ENCODE measurements at places on chromosomes 11 and 22.

DNA sequence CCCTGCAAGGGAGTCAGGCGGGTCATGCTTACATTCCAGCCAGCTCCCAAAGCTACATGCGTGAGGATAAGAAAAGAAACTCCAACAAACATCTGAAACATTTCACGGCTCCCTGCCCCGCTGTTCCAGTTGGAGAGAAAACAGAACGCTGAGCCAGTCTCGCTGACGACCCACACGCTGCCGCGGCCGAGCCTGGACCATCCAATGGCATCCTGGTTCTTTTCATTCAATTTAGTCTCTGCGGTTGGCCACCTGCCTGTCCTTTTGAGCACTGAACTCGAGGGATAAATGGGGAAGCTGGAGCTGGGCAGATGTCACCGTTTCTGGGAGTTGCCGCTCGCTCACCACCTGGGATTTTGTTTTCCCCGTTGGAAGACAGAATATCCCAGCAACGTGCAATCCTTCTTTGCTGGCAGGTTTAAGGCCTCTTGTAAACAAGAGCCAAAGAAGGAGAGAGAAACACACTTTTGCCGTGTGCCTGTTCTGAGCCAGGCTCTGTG lies 45.3 kb upstream of the SHISAL1 start:
- no peak overlapping the region for H3K27ac ChIP-seq
- DNase-seq, result no peak
- H3K4me1 ChIP-seq, result no peaks in the 10 kb centered on the region
- H3K27me3 ChIP-seq, result no peaks in the 10 kb centered on the region
- H3K36me3 ChIP-seq, result no peaks in the 10 kb centered on the region

GRCh38 chr11:17098658-17099057 lies 21.2 kb upstream of the RPS13 start:
- H3K36me3 ChIP-seq, result peaks cover 3% of the 10 kb centered on the region
- no peak for DNase-seq
- no peaks in the 10 kb centered on the region for H3K4me1 ChIP-seq
- no peak overlapping the region for H3K27ac ChIP-seq

GRCh38 chr22:48474881-48475280 lies 1352.8 kb downstream of the BRD1 start:
- H3K4me1 ChIP-seq, result no peaks in the 10 kb centered on the region
- no peak overlapping the region for H3K4me3 ChIP-seq
- H3K27ac ChIP-seq, result no peak overlapping the region
- no peaks in the 10 kb centered on the region for H3K27me3 ChIP-seq

DNA sequence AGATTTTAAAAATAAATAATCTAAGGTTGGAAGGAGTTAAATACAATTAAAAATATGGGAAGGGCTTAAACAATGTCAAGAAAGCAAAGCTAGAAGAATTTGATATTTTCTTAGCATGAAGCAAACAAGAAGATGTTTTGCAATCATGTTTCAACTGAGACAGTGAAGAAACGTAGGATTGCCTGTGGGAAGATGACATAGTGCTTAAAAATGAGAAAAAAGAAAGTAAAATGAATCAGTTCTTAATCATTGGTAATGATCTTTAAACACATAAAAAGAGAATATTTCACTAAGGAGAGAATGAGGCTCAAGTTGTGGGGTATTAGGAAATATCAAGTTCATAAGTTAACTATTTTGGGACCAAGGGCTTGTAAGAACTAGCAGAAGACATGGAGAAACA lies 855.0 kb downstream of the METTL15 start:
- no peak overlapping the region for H3K4me3 ChIP-seq
- H3K4me1 ChIP-seq, result no peaks in the 10 kb centered on the region
- no peak overlapping the region for H3K27ac ChIP-seq
- H3K36me3 ChIP-seq, result no peaks in the 10 kb centered on the region
- DNase-seq, result no peak

DNA sequence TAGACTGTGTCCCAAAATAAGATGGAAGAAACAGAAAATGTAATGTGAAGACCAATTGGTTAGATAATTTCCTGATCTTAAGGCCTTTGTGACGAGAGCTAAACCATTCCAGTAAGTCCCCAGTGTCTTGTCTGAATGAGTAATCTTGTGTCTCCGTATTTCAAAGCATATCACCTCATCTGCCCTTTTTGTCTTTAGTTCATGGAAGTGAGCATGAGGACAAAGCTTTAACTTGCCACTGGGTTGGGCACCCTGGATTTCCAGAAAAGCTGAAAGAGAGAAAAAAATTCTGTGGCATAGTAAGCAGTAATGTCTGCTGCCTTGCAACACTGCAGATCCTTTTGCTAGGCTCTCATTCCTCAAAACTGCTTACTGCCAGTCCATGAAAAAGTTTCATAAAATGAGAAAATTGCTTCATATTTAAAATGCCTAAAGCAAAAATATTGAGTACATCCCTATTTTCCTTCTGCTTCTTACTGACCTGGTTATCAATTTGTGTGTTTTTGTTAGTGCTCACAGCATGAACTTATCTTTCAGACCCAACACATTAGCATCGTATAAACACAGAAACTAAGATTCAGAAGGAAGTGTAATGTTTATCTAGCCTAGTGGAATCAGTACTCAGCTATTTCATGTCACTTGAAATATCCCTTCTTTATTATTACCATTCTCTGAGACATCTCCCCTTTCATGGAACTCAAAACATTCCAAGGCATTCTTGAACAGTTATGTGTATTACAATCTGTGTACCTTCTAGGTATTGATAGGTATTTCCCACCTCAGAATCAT lies 5.3 kb downstream of the CASP12 start:
- H3K4me3 ChIP-seq, result no peak overlapping the region
- no peaks in the 10 kb centered on the region for H3K4me1 ChIP-seq
- H3K36me3 ChIP-seq, result no peaks in the 10 kb centered on the region
- H3K27me3 ChIP-seq, result no peaks in the 10 kb centered on the region
- no peak overlapping the region for H3K27ac ChIP-seq

DNA sequence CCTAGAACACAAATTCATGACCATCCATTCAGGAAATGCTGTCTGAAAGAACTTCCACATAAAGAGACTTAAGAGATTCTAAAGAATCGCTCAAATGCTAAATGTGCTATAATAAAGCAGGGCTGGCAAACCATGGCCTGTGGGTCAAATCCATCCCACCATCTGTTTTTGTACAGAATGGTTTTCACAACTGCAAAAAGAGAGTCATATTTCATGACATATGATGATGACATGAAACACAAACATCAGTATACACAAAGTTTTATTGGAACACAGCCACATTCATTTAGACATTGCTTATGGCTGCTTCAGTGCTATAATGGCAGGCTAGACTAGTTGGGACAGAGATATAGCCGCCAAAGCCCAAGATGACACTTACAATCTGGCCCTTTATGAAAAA lies 85.1 kb downstream of the RRAS2 start:
- DNase-seq, result no peak
- no peaks in the 10 kb centered on the region for H3K27me3 ChIP-seq
- H3K36me3 ChIP-seq, result no peaks in the 10 kb centered on the region
- peaks cover 14% of the 10 kb centered on the region for H3K4me1 ChIP-seq
- no peak overlapping the region for H3K4me3 ChIP-seq
- H3K27ac ChIP-seq, result no peak overlapping the region

DNA sequence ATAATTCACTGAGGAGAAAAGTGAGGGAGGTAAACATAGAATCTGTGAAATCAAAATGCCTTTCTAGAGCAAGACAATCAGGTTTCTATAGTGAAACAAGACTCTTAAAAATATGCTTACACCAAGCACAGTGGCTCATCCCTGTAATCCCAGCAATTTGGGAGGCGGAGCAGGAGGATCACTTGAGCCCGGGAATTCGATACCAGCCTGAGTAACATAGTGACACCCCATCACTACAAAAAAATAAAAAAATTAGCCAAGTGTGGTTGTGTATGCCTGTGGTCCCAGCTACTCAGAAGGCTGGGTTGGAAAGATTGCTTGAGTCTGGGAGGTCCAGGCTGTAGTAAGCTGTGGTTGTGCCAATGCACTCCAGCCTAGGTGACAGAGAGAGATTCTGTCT lies 43.2 kb upstream of the ME3 start:
- no peak overlapping the region for H3K27ac ChIP-seq
- no peak overlapping the region for H3K4me3 ChIP-seq
- H3K36me3 ChIP-seq, result no peaks in the 10 kb centered on the region
- peaks cover 50% of the 10 kb centered on the region for H3K4me1 ChIP-seq
- no peaks in the 10 kb centered on the region for H3K27me3 ChIP-seq

DNA sequence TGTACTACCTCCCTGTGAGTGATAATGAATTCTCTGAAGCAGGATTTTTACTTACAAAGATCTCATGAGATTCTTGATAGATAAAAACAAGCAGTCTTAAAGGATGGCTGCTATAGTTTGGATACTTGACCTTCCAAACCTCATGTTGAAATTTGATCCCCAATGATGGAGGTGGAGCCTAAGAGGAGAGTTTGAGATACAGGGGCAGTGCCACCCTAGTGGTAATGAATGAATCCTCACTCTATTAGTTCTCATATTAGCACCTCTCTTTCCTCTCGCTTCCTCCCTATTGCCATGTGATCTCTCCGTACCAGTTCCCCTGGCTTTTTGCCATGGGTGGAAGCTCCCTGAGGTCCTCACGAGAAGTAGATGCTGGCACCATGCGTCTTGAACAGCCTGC lies 37.9 kb upstream of the OR8B8 start:
- H3K36me3 ChIP-seq, result no peaks in the 10 kb centered on the region
- H3K4me1 ChIP-seq, result 0 out of 2 replicates have a peak, but pooled peaks cover 5% of the 10 kb centered on the region
- H3K27ac ChIP-seq, result no peak overlapping the region
- H3K4me3 ChIP-seq, result no peak overlapping the region
- DNase-seq, result no peak
- H3K27me3 ChIP-seq, result no peaks in the 10 kb centered on the region

GRCh38 chr11:20093775-20094174 lies 66.5 kb downstream of the DBX1 start:
- H3K27ac ChIP-seq, result no peak overlapping the region
- no peaks in the 10 kb centered on the region for H3K27me3 ChIP-seq
- H3K4me1 ChIP-seq, result peaks cover 16% of the 10 kb centered on the region
- H3K36me3 ChIP-seq, result peaks cover 7% of the 10 kb centered on the region

- no peak overlapping the region for H3K27ac ChIP-seq
- no peaks in the 10 kb centered on the region for H3K36me3 ChIP-seq
- no peaks in the 10 kb centered on the region for H3K4me1 ChIP-seq
- no peak overlapping the region for H3K4me3 ChIP-seq
- no peak for DNase-seq
- no peaks in the 10 kb centered on the region for H3K27me3 ChIP-seq
These were observed 8.7 kb downstream of the COMMD9 start for GRCh38 chr11:36280531-36280930.

GRCh38 chr11:65557280-65558001 lies 718 bp downstream of the LTBP3 start:
- peaks cover 61% of the 10 kb centered on the region for H3K4me1 ChIP-seq
- peak overlapping the region; percentile 70 for H3K4me3 ChIP-seq
- H3K36me3 ChIP-seq, result no peaks in the 10 kb centered on the region
- H3K27ac ChIP-seq, result peak overlapping the region; percentile 61
- DNase-seq, result no peak
- no peaks in the 10 kb centered on the region for H3K27me3 ChIP-seq

- no peak overlapping the region for H3K4me3 ChIP-seq
- 0 out of 2 replicates have a peak, but pooled peaks cover 1% of the 10 kb centered on the region for H3K27me3 ChIP-seq
- H3K27ac ChIP-seq, result no peak overlapping the region
- DNase-seq, result no peak
- H3K36me3 ChIP-seq, result no peaks in the 10 kb centered on the region
- no peaks in the 10 kb centered on the region for H3K4me1 ChIP-seq
These were observed 23.7 kb upstream of the SLC36A4 start for GRCh38 chr11:93221539-93221938.

DNA sequence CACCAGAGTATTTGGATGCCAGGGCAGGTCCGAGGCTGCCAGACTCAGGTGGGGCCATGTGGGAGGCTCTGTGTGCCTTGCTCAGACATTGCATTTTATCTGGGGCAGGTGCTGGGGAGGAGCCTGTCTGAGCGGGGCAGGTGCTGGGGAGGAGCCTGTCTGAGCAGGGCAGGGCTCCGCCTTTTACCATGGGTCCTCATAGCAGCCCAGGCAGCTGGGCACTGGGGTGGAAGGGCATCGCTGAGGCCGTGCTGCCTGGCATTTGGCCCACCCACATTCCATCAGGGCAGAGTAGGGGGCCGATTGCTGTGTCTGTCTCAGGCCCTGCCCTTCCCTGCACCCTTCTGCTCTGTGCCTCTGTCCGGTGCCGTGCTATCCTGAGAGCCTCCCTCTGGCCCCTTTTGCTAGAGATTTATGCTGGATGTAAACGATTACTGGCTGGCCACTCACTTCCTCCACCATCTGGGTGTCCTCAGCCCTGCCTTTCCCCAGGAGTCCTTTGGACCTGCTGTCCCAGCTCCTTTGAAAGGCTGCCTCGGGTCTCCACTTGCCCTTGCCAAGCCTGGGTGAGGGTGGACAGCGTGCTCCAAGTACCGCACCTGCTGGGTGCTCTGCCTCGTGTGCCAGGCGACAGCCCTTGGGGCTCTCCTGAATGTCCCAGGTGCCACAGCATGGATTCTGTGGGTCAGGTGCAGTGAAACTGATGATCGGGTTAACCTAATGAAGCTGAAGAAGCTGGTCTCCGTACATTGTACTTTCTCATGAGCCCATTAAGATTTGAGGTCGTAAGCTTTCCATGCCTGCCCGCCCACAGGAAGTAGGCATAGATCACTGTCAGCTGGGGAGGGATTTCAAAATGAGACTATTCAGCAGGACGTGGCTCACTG lies 281.6 kb downstream of the TBC1D22A start:
- no peaks in the 10 kb centered on the region for H3K27me3 ChIP-seq
- peak overlapping the region; percentile 39 for H3K27ac ChIP-seq
- no peaks in the 10 kb centered on the region for H3K4me1 ChIP-seq
- no peaks in the 10 kb centered on the region for H3K36me3 ChIP-seq

DNA sequence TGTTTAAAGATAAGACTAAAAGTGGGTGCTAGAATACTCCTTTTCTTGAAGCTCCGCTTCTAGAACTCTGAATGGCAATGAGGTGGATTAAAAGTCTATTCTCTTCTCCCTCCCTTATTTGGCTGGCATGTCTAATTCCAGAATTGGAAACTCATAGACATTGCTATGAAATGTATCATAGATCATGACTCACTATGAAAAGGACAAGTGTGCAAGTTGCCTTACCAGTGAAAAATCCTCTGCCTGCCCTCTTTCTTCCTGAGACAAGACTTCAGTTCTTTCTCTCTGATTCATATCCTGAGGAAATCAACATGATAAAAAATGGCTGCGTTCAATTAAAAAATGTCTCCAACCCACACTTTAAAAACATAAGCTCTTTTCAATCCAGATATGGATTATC lies 73.2 kb upstream of the BLID start:
- DNase-seq, result no peak
- no peaks in the 10 kb centered on the region for H3K4me1 ChIP-seq
- H3K27me3 ChIP-seq, result no peaks in the 10 kb centered on the region

DNA sequence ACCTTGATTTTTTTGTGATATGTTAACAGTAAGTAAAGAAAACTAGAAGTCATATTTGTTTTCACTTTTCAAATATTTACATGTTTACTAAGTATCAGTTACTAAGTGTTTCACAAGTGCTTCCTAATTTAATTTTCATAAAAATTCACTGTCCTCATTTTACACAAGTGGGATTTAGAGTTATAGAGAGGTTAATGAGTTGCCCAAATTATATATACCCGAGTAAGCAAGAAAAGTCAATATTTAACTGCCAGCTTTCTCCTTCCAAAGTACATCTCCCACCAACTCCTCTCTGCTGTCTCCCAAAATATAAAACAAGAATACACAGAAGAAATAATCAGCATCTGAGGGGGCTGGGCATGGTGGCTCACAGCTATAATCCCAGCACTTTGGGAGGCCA lies 896.7 kb upstream of the ANO3 start:
- DNase-seq, result no peak
- H3K27ac ChIP-seq, result no peak overlapping the region
- no peaks in the 10 kb centered on the region for H3K4me1 ChIP-seq
- H3K4me3 ChIP-seq, result no peak overlapping the region
- no peaks in the 10 kb centered on the region for H3K36me3 ChIP-seq
